SK-N-SH (cell line): ENCODE measurements at places on chromosomes 16 and 17. TPM values are rescaled to one million over a fixed set of nuclear protein-coding genes. Genes with fewer than 3 reads are reported as not detected.

GRCh38 chr17:77203436-77203835 lies 62.7 kb downstream of the SEC14L1 start:
- no peak for DNase-seq
- H3K36me3 ChIP-seq, result peaks cover 79% of the 10 kb centered on the region
- H3K4me3 ChIP-seq, result no peak overlapping the region
- H3K4me1 ChIP-seq, result peaks cover 12% of the 10 kb centered on the region; the same call in 1 of the 2 replicates

SPHK1 gene
- polyA plus RNA-seq, result 7.7 and 12.3 TPM in 2 replicates

CD300A gene
- polyA plus RNA-seq, result not detected in 2 replicates

KRT40 gene
- polyA plus RNA-seq, result not detected in 2 replicates

DNA sequence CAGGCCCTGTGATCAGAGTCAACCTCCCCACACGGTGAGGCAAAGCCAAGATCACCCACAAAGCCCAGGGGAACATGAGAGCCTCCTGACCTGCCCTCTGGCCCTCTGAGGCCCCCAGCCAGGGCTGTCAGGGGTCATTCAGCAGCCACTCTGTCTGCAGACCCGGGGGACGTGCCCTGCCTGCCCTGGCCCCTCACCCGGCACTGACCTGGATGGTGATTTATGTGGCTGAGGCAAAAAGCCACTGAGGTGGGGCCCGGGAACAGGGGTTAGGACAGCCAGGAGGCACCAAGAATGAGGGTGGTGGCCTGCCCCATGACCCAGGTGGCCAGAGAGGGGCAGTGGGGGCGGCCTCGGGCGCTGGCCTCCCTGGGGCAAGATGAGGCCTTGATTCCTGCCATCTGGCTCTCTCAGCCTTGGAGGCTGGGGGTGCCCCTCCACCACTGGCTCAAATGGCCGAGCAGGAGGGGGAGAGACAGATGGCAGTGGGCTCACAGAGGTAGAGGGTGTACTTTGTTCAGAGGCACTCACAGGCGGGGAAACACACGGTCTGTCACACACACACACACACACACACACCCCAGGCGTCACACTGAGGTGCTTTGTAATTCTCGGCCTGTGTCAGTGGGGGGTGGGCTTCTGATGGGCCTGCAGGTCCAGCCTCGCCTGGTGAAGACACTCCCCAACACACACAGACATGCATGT lies 174.0 kb upstream of the GSE1 start:
- H3K27me3 ChIP-seq, result no peaks in the 10 kb centered on the region
- no peak overlapping the region for H3K27ac ChIP-seq
- H3K4me1 ChIP-seq, result no peaks in the 10 kb centered on the region
- H3K4me3 ChIP-seq, result no peak overlapping the region
- no peak for DNase-seq

SPN gene
- 0.10 and 0.13 TPM in 2 replicates for polyA plus RNA-seq

P2RX1 gene
- polyA plus RNA-seq, result not detected in 2 replicates

- H3K36me3 ChIP-seq, result peaks cover 6% of the 10 kb centered on the region
- 0 out of 2 replicates have a peak, but pooled peaks cover 4% of the 10 kb centered on the region for H3K4me1 ChIP-seq
- H3K27me3 ChIP-seq, result no peaks in the 10 kb centered on the region
- peak overlapping the region; percentile 92 for H3K27ac ChIP-seq
- peak overlapping the region; percentile 88 for H3K4me3 ChIP-seq
Measured at GRCh38 chr17:17590883-17591354, 589 bp downstream of the PEMT start.

GJD3 gene
- not detected in 2 replicates for polyA plus RNA-seq

DNA sequence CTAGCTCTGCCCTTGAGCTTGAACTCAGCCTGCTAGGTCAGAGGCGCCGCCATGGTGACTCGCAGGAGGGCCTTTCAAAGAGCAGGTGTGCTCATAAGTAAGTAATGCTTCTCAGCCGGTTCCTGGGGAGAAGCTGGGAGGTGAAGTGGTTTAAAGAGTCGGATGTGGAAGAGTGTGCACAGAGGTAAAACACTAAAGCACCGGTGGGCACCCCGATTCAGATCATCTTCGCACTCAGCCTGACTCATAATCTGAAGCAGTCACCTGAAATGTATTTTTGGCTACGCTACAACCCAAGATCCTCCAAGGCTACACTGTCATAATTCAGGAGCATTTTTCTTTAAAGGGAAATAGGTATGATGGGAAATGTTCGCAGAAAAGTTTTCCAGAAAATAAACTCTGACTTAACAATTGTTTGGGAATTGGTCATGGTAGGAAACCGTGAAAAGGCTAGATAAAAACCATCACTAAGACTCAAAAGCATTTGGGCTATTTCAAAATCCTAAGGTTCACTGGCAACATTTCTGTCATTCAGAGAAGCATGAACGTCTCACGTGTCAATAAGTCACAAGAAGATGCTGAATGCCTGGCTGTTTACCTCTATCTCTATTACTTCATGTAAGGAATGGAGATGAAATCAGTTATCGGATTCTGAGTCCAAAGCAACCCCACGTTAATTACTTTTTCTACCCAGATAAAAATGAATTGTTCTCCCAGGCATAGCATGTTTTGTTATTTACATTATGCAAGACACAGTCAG lies 17.8 kb downstream of the CDH8 start:
- H3K4me3 ChIP-seq, result no peak overlapping the region
- no peak for DNase-seq
- no peaks in the 10 kb centered on the region for H3K36me3 ChIP-seq
- H3K27ac ChIP-seq, result no peak overlapping the region

NUP88 gene
- 54.1 and 62.4 TPM in 2 replicates for polyA plus RNA-seq

PRAC2 gene
- not detected in 2 replicates for polyA plus RNA-seq

DHRS7B gene
- 17.8 and 24.2 TPM in 2 replicates for polyA plus RNA-seq

GRCh38 chr17:30821871-30822723 lies 2.4 kb downstream of the CRLF3 start:
- H3K36me3 ChIP-seq, result peaks cover 4% of the 10 kb centered on the region
- no peaks in the 10 kb centered on the region for H3K27me3 ChIP-seq
- H3K4me1 ChIP-seq, result no peaks in the 10 kb centered on the region; the same call in 1 of the 2 replicates
- H3K27ac ChIP-seq, result no peak overlapping the region
- no peak for DNase-seq

GRCh38 chr17:60995680-60996079 lies 318.0 kb downstream of the BCAS3 start:
- H3K4me1 ChIP-seq, result no peaks in the 10 kb centered on the region
- H3K27ac ChIP-seq, result no peak overlapping the region
- no peak overlapping the region for H3K4me3 ChIP-seq

KRTAP1-3 gene
- not detected in 2 replicates for polyA plus RNA-seq

- H3K4me3 ChIP-seq, result no peak overlapping the region
- H3K4me1 ChIP-seq, result no peaks in the 10 kb centered on the region
- no peaks in the 10 kb centered on the region for H3K27me3 ChIP-seq
- H3K27ac ChIP-seq, result no peak overlapping the region
- DNase-seq, result no peak
Measured at GRCh38 chr17:27895123-27895895, 2.1 kb upstream of the LYRM9 start.

CRHR1 gene
- 0.13 and 0.31 TPM in 2 replicates for polyA plus RNA-seq

- no peak overlapping the region for H3K27ac ChIP-seq
- no peak for DNase-seq
- H3K36me3 ChIP-seq, result no peaks in the 10 kb centered on the region
- H3K4me1 ChIP-seq, result no peaks in the 10 kb centered on the region
- H3K4me3 ChIP-seq, result no peak overlapping the region
Measured at GRCh38 chr17:74307984-74308773, 17.8 kb upstream of the KIF19 start.

GNG13 gene
- not detected in 2 replicates for polyA plus RNA-seq

FNDC8 gene
- polyA plus RNA-seq, result not detected in 2 replicates

DNA sequence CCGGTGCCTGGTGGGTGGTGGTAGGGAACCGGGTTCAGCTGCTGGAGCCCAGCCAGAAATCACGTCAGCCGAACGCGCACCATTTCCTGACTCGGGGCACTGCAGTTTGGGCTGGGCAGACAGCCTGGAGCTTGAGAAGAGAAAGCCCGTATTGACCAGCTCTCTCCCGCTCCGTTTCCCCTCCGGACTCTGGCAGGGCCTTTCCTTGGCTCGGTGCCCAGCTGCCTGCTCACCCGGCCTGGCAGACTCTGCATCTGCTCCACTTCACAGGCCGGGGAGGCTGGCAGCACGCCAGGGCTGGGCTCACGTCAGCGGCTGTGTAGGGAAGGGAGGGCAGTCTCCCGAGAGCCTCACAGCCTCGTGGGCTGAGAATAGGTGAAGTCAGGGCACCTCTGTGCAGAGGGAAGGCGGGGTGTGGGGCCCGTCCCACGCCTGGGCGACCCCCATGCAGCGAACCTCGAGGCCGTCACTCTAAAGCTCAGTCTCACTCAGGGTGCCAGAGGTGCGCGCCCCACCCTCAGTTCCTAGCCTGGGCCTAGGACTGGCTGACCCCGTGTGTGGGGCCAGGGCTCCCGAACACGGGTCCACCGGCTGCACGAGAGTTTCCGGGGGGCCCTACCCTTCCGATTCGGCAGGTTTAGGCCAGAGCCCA lies 59.1 kb downstream of the OR1D5 start:
- peak; percentile 97 for DNase-seq
- no peaks in the 10 kb centered on the region for H3K27me3 ChIP-seq
- peaks cover 34% of the 10 kb centered on the region for H3K4me1 ChIP-seq
- peaks cover 17% of the 10 kb centered on the region for H3K36me3 ChIP-seq
- H3K27ac ChIP-seq, result peak overlapping the region; percentile 88

GCGR gene
- not detected in 2 replicates for polyA plus RNA-seq

PYY gene
- polyA plus RNA-seq, result 0.10 and 0.21 TPM in 2 replicates

- DNase-seq, result no peak
- no peak overlapping the region for H3K4me3 ChIP-seq
- H3K27me3 ChIP-seq, result no peaks in the 10 kb centered on the region; the same call in 1 of the 2 replicates
- no peaks in the 10 kb centered on the region for H3K4me1 ChIP-seq
- H3K27ac ChIP-seq, result no peak overlapping the region
- no peaks in the 10 kb centered on the region for H3K36me3 ChIP-seq
Measured at GRCh38 chr16:87918866-87919680, 17.3 kb downstream of the CA5A start.

- H3K27me3 ChIP-seq, result peaks cover 6% of the 10 kb centered on the region; the same call in 1 of the 2 replicates
- H3K4me1 ChIP-seq, result no peaks in the 10 kb centered on the region
- H3K27ac ChIP-seq, result no peak overlapping the region
- DNase-seq, result no peak
- no peak overlapping the region for H3K4me3 ChIP-seq
Measured at GRCh38 chr17:59533694-59534093, 31.7 kb upstream of the DHX40 start.

- H3K4me1 ChIP-seq, result no peaks in the 10 kb centered on the region
- no peak for DNase-seq
- H3K36me3 ChIP-seq, result no peaks in the 10 kb centered on the region
- no peak overlapping the region for H3K4me3 ChIP-seq
- no peak overlapping the region for H3K27ac ChIP-seq
Measured at GRCh38 chr16:12203780-12204351, 227.3 kb downstream of the SNX29 start.

GRCh38 chr17:2385240-2386210 lies 15.3 kb downstream of the MNT start:
- no peaks in the 10 kb centered on the region for H3K4me1 ChIP-seq
- no peak overlapping the region for H3K4me3 ChIP-seq
- peak; percentile 51 for DNase-seq
- peaks cover 27% of the 10 kb centered on the region; the same call in 1 of the 2 replicates for H3K36me3 ChIP-seq
- H3K27me3 ChIP-seq, result no peaks in the 10 kb centered on the region

DNA sequence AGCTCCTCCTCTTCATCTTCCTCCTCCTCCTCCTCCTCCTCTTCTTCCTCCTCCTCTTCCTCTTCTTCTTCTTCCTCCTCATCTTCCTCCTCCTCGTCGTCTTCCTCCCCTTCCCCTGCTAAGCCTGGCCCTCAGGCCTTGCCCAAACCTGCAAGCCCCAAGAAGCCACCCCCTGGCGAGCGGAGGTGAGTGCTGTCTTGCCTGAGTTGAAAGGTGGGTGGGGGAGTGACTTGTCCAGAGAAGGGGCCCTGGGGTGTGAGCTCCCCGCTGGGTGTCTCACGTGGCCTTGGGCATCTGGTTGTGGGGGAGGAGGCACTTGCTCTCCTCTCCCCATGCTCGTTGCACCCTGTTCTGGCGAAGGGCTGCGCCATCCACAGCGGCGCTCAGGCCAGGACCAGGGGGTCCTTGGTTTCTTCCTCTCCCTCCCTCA lies 8.0 kb downstream of the ELOB start:
- no peak overlapping the region for H3K4me3 ChIP-seq
- H3K4me1 ChIP-seq, result no peaks in the 10 kb centered on the region; the same call in 1 of the 2 replicates
- H3K27me3 ChIP-seq, result no peaks in the 10 kb centered on the region
- H3K36me3 ChIP-seq, result peaks cover 57% of the 10 kb centered on the region
- no peak for DNase-seq

TPPP3 gene
- polyA plus RNA-seq, result 33.5 and 36.2 TPM in 2 replicates

DNA sequence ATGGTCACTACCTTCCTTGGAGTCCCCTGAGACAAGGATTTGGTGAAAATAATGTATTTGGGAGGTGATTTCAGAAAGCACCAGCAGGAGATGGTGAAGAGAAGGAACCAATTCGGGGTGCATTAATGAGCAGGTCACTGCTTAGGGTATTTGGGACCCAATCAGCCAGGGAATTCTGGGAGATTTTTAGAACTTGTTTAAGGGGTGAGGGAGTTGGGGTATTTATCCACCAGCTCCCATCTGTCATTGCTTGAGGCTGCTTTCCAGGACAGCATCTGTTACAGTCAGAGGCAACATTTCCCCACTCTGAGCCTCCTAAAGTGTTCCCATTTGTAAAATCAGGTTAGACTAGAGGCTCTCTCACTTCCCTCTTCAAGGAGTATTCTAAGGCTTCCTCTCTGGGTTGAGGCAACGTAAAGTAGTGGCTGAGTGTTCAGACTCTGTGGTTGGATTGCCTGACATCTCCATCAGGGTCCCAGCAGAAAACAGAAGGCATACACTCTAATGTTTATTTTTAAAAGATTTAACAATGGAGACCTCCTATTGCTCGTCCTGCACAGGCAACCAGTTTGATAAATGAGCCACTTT lies 60.9 kb downstream of the CLEC19A start:
- H3K36me3 ChIP-seq, result no peaks in the 10 kb centered on the region
- no peak overlapping the region for H3K27ac ChIP-seq
- peaks cover 18% of the 10 kb centered on the region; the same call in 1 of the 2 replicates for H3K4me1 ChIP-seq
- no peak overlapping the region for H3K4me3 ChIP-seq

HEATR9 gene
- polyA plus RNA-seq, result not detected in 2 replicates

DNA sequence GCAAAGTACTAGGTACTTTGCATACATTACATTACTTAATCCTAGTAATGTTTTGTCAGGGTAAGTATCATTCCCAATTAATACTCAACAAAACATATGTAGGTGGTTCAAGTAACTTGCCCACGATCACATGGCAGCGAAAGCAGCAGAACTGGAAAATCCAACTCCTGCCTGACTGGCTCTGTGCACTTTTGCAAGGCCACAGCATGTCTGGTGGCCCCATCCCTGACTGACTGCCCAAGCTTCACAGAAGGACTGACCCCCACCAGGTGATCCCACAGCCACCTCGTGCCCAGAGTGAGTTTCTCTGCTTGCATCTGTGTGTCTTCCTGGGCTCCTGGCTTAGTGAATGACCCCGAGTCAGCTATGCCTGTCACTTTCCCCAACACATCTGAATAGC lies 11.4 kb downstream of the CNP start:
- no peaks in the 10 kb centered on the region for H3K4me1 ChIP-seq
- no peaks in the 10 kb centered on the region for H3K27me3 ChIP-seq
- no peak for DNase-seq
- no peak overlapping the region for H3K4me3 ChIP-seq
- H3K36me3 ChIP-seq, result peaks cover 69% of the 10 kb centered on the region
- H3K27ac ChIP-seq, result no peak overlapping the region

- no peak for DNase-seq
- H3K4me1 ChIP-seq, result no peaks in the 10 kb centered on the region
- H3K27ac ChIP-seq, result no peak overlapping the region
- H3K4me3 ChIP-seq, result no peak overlapping the region
Measured at GRCh38 chr17:4518901-4519300, 20.2 kb downstream of the SPNS2 start.

PRAC1 gene
- polyA plus RNA-seq, result not detected in 2 replicates

KCNG4 gene
- polyA plus RNA-seq, result 0.02 TPM in 1 of 2 replicates, not detected in the other

GRCh38 chr17:74838274-74838673 lies 21.4 kb downstream of the GRIN2C start:
- H3K4me1 ChIP-seq, result peaks cover 7% of the 10 kb centered on the region
- H3K4me3 ChIP-seq, result no peak overlapping the region
- H3K36me3 ChIP-seq, result peaks cover 16% of the 10 kb centered on the region; the same call in 1 of the 2 replicates
- peak; percentile 46 for DNase-seq
